ENCODE measurements at places on chromosomes 1 and 21. TPM values are rescaled to one million over a fixed set of nuclear protein-coding genes. Genes with fewer than 3 reads are reported as not detected.

Gene CHI3L2
- 0.50 TPM for polyA plus RNA-seq

Gene NECTIN4
- polyA plus RNA-seq = not detected

Gene ORC1
- 3.4 TPM for polyA plus RNA-seq

Gene SERPINC1
- not detected for polyA plus RNA-seq

Gene USP21
- 48.8 TPM for polyA plus RNA-seq

Gene HSPB7
- polyA plus RNA-seq = 2,165 TPM

Gene LCE1A
- polyA plus RNA-seq = not detected

Gene CYP4A11
- not detected for polyA plus RNA-seq

Gene MNDA
- not detected for polyA plus RNA-seq

Gene MAP3K6
- polyA plus RNA-seq = 17.8 TPM

Gene RYR2
- polyA plus RNA-seq = 34.4 TPM

Gene LCE1B
- polyA plus RNA-seq = not detected

Gene ALX3
- polyA plus RNA-seq = not detected

Gene NID1
- polyA plus RNA-seq = 52.1 TPM

Gene EPS8L3
- polyA plus RNA-seq = 0.28 TPM

Gene FNDC10
- polyA plus RNA-seq = 62.3 TPM

Gene MOB3C
- 5.5 TPM for polyA plus RNA-seq

Gene PCAT6
- polyA plus RNA-seq = 92.9 TPM

Gene FALEC
- polyA plus RNA-seq = 4.7 TPM

Gene SLC9C2
- 0.87 TPM for polyA plus RNA-seq

Gene HAO2
- not detected for polyA plus RNA-seq

Gene HSD3B1
- polyA plus RNA-seq = 0.07 TPM

Gene PRR9
- polyA plus RNA-seq = not detected

Gene AMY1C
- polyA plus RNA-seq = not detected

Gene NEXN
- 83.9 TPM for polyA plus RNA-seq

Gene CELSR2
- 6.1 TPM for polyA plus RNA-seq

Gene RCSD1
- polyA plus RNA-seq = 100 TPM

Gene UBL4B
- not detected for polyA plus RNA-seq

Gene SLC1A7
- 0.15 TPM for polyA plus RNA-seq

Gene OR2T33
- 0.17 TPM for polyA plus RNA-seq

Gene FCN3
- polyA plus RNA-seq = 0.81 TPM

Gene KRTAP19-3
- not detected for polyA plus RNA-seq

Gene CPTP
- 33.7 TPM for polyA plus RNA-seq

Gene RGS1
- 0.12 TPM for polyA plus RNA-seq

Gene LCE3C
- not detected for polyA plus RNA-seq

Gene ITLN2
- not detected for polyA plus RNA-seq

Gene RIMS3
- polyA plus RNA-seq = 29.1 TPM

Gene SIK1
- 0.44 TPM for polyA plus RNA-seq

Gene MPZ
- 0.48 TPM for polyA plus RNA-seq

Gene LY9
- polyA plus RNA-seq = not detected

Gene FAM151A
- polyA plus RNA-seq = 0.18 TPM

Gene VASH2
- polyA plus RNA-seq = 2.8 TPM

Gene RIMKLA
- polyA plus RNA-seq = 21.8 TPM

Gene ASTN1
- 9.3 TPM for polyA plus RNA-seq

Gene WLS
- 113 TPM for polyA plus RNA-seq

Gene TCEA3
- 198 TPM for polyA plus RNA-seq

Gene TIAM1
- 9.6 TPM for polyA plus RNA-seq

Gene ITGB2
- 0.12 TPM for polyA plus RNA-seq

Gene GPR3
- polyA plus RNA-seq = 2.8 TPM

Gene AADACL4
- polyA plus RNA-seq = not detected

Gene RUNX3
- polyA plus RNA-seq = 0.06 TPM

Gene DNAI4
- polyA plus RNA-seq = 14.2 TPM
